ENCODE measurements at places on chromosomes 7 and 10. TPM values are rescaled to one million over a fixed set of nuclear protein-coding genes. Genes with fewer than 3 reads are reported as not detected.

DNA sequence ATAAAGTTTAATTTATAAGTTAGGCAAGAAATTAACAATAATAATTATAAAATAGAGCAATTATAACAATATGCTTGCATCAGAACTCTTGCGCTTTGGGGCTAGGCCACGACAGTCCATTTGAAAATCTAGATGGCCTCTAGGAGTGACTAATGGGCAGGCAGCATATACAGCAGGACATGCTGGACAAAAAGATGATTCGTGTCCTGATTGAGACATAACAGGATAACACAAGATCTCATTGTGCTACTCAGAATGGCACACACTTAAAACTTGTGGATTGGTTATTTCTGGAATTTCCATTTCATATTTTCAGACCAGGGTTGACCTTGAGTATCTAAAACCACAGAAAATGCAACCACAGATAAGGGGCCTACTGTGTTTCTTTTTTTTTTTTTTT, 27.5 kb downstream of the CTNNA3 start:
- H3K27me3 ChIP-seq: no peaks in the 10 kb centered on the region
- no peaks in the 10 kb centered on the region for H3K36me3 ChIP-seq
- H3K27ac ChIP-seq: no peak overlapping the region
- no peak overlapping the region for H3K4me3 ChIP-seq
- H3K4me1 ChIP-seq: peaks cover 4% of the 10 kb centered on the region
- no peak for DNase-seq

DNA sequence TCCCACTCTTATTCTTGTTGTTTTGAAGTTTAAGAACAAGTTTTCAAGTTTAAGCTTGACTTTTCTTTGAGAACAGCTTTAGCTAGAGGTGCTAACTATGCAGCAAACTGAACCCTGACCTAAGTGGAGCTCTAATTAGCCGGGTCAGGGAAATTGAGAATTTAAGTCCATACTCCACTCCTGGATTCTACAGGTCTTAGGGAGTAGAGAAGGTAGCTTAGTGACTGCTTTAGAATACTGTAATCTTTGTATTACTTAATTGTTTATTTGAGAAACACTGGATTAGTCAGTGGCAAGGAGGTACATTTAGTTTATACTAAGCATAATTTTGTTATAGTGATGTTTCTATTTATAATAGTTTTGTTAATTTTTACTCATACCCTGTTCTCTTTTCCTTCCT, 74.6 kb upstream of the STRIP2 start:
- H3K4me1 ChIP-seq: no peaks in the 10 kb centered on the region
- H3K27ac ChIP-seq: no peak overlapping the region
- no peaks in the 10 kb centered on the region for H3K36me3 ChIP-seq
- H3K27me3 ChIP-seq: no peaks in the 10 kb centered on the region
- H3K4me3 ChIP-seq: no peak overlapping the region

The MACC1 gene
- 16.1 TPM for total RNA-seq

- H3K27ac ChIP-seq: no peak overlapping the region
- H3K4me3 ChIP-seq: no peak overlapping the region
- no peaks in the 10 kb centered on the region for H3K36me3 ChIP-seq
- H3K27me3 ChIP-seq: no peaks in the 10 kb centered on the region
- no peak for DNase-seq
Observed at GRCh38 chr7:2644562-2645273, 12.9 kb downstream of the TTYH3 start.

GRCh38 chr7:40137563-40137962, 2.8 kb downstream of the SUGCT start:
- no peak overlapping the region for H3K4me3 ChIP-seq
- H3K27me3 ChIP-seq: no peaks in the 10 kb centered on the region
- DNase-seq: no peak
- H3K27ac ChIP-seq: no peak overlapping the region

GRCh38 chr7:117364339-117365080, 41.7 kb upstream of the WNT2 start:
- DNase-seq: no peak
- H3K27ac ChIP-seq: no peak overlapping the region
- no peak overlapping the region for H3K4me3 ChIP-seq

GRCh38 chr10:121128164-121128563, 277.0 kb downstream of the WDR11 start:
- H3K4me1 ChIP-seq: peaks cover 7% of the 10 kb centered on the region
- H3K4me3 ChIP-seq: no peak overlapping the region
- DNase-seq: no peak
- H3K36me3 ChIP-seq: no peaks in the 10 kb centered on the region
- H3K27ac ChIP-seq: no peak overlapping the region

DNA sequence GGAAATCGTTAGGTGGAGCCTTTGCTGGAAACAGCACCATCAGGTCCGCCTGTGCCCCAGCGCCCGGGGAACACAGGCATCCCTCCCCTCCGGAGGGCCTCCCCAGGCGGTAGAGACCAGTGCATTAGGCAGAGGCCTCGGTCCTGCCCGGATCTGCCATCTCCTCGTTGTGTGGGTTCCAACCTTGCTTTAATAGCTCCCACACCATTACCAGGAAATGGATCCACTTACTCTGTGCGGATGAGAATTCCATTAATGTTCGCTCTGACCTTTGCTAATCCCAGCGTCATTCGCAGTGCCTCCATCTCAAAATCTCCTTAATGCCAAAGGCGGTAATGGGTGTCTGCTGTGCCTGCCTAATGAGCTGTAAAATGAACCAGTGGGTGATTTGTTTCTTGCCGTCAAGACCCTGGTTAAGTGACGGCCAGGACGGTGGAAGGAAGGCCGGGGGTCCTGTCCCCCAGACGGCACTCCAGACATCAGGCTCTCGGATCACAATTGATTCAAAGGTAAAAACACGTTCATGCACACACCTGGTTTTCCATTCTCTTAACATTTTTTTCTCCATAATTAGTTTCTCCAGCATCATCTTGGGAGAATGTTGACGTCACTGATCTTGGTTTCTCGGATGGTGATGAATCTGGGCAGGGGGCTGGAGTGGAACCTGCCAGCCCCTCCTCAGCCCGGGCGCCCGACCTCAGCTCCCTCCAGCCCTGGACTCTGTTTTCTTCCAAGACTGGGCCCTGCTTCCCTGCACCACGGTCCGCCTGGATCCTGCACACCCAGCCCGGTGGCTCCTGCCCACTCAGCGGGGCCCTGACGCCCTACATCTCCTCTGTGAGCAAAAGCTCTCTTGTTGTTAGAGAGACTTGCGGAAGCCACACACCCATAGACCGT, 22.8 kb upstream of the FAM20C start:
- no peak overlapping the region for H3K27ac ChIP-seq
- no peak for DNase-seq
- H3K36me3 ChIP-seq: no peaks in the 10 kb centered on the region
- H3K27me3 ChIP-seq: peaks cover 20% of the 10 kb centered on the region
- H3K4me3 ChIP-seq: no peak overlapping the region

The PHKG1 gene
- total RNA-seq: 1.2 TPM

The TET1 gene
- total RNA-seq: 36.2 TPM

DNA sequence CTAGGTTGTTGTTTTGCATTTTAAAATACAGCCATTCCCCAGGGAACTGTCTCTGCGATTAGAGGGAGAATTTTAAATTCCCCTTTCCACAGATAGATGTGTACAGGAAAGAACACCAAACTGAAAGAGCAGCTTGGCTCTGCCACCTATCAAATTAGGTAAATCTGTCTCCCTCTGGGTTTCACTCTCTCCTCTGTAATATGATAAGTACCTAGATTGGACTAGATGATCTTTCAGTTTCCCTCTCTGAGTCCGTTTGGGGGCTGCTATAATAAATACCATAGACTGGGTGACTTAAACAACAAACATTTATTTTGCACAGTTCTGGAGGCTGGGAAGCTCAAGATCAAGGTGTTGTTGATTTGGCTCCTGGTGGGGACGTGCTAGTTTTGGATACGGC, 186.0 kb downstream of the KIF20B start:
- H3K4me3 ChIP-seq: no peak overlapping the region
- no peaks in the 10 kb centered on the region for H3K27me3 ChIP-seq
- H3K36me3 ChIP-seq: no peaks in the 10 kb centered on the region
- H3K4me1 ChIP-seq: peaks cover 4% of the 10 kb centered on the region
- no peak for DNase-seq
- no peak overlapping the region for H3K27ac ChIP-seq

The CPA5 gene
- not detected for total RNA-seq

DNA sequence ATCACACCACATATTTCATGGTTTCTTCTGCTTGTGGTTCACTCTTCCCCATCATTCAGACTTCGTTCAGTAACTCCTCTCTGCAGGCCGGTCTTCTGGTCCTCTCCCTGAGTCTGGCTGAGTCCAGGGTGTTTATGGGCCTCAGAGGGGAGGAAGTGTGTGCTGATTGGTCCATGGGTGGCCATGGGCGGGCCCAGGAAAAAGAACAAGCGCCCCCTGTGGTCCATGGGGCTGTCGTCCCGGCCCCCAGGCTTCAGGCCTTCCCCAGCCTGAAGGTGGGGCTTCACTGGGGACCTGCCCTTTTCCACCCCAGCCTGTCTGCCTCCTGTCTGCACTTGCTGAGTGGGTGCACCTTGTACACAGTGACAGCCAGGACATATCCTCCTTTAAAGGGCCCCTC, 123.7 kb downstream of the VIPR2 start:
- no peaks in the 10 kb centered on the region for H3K27me3 ChIP-seq
- no peaks in the 10 kb centered on the region for H3K36me3 ChIP-seq
- H3K4me3 ChIP-seq: no peak overlapping the region
- no peak for DNase-seq
- no peak overlapping the region for H3K27ac ChIP-seq
- peaks cover 7% of the 10 kb centered on the region for H3K4me1 ChIP-seq

DNA sequence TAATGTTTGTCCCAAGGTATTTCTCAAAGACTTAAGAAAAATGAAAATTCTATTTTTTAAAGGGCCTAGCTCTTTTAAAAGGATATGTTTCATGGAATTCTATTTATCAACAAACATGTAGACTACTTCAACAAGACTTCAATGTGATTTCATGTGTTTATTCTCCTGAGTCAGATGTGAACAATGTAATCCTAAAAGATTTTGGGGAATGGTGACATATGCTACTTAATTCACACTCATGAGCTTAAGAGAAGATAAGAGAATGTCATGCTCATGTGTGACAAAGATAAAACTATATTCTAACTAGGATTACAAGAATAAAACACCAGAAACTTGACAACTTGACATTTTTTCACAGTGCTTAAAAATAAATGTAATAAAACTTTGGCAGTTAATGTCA, 127.5 kb downstream of the TES start:
- DNase-seq: no peak
- H3K4me1 ChIP-seq: peaks cover 7% of the 10 kb centered on the region
- no peaks in the 10 kb centered on the region for H3K36me3 ChIP-seq
- peaks cover 5% of the 10 kb centered on the region for H3K27me3 ChIP-seq
- no peak overlapping the region for H3K27ac ChIP-seq

- H3K4me3 ChIP-seq: no peak overlapping the region
- no peaks in the 10 kb centered on the region for H3K27me3 ChIP-seq
- peaks cover 46% of the 10 kb centered on the region for H3K36me3 ChIP-seq
- no peak overlapping the region for H3K27ac ChIP-seq
- no peaks in the 10 kb centered on the region for H3K4me1 ChIP-seq
Observed at GRCh38 chr10:121764233-121764942, 163.4 kb downstream of the ATE1 start.

DNA sequence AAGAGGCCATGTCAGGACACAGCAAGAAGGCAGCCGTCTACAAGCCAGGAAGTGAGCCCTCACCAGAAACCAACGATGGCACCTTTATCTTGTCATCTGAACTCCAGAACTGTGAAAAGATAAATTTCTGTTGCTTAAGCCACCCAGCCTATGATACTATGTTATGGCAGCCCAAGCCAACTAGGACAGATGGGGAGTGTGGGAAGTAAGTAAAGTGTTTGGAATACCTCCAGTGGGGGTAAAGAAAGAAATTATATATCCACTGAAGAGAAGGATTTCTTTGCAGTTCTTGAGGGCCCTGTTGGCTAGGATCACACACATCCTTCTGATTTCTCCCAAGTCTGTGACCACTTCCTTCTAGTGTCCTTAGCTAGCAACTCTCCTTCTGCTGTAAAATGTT, 384.4 kb downstream of the TNS3 start:
- no peak overlapping the region for H3K27ac ChIP-seq
- no peaks in the 10 kb centered on the region for H3K36me3 ChIP-seq
- peaks cover 3% of the 10 kb centered on the region for H3K4me1 ChIP-seq
- no peak for DNase-seq

GRCh38 chr10:102231357-102232318, 5.5 kb downstream of the ELOVL3 start:
- no peak overlapping the region for H3K27ac ChIP-seq
- H3K4me1 ChIP-seq: peaks cover 2% of the 10 kb centered on the region
- no peaks in the 10 kb centered on the region for H3K36me3 ChIP-seq
- peaks cover 84% of the 10 kb centered on the region for H3K27me3 ChIP-seq
